ENCODE measurements at places on chromosomes 3 and 15. TPM values are rescaled to one million over a fixed set of nuclear protein-coding genes. Genes with fewer than 3 reads are reported as not detected.

GRCh38 chr15:50166216-50166615 lies 15.8 kb upstream of the SLC27A2 start:
- no peak for DNase-seq

GRCh38 chr3:23758253-23758838 lies 47.4 kb upstream of the UBE2E1 start:
- DNase-seq = no peak

DNA sequence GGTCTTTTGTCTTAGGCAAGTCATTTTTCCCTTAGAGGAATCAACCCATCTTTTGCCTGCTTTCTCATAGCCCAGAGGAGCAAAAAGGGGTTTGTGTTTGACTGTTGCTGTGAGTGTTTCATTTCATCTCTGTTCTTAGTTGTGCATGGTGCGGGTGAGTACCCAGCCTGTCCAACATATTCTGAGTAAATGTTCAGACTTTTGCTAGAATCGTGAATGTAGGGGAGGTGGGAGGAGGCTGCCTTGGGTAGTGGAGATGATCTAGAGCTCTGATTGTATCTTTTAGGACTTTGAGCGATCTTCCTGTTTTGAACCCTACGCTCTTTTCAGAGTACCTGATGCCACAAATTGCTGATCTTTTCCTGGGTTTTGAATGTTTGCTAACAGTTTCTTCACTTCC lies 123.1 kb downstream of the ZNF609 start:
- DNase-seq = no peak

GRCh38 chr15:72227192-72227586 lies 3.8 kb downstream of the PKM start:
- DNase-seq = no peak

GRCh38 chr3:142574665-142575064 lies 3.9 kb downstream of the ATR start:
- DNase-seq = no peak

DNA sequence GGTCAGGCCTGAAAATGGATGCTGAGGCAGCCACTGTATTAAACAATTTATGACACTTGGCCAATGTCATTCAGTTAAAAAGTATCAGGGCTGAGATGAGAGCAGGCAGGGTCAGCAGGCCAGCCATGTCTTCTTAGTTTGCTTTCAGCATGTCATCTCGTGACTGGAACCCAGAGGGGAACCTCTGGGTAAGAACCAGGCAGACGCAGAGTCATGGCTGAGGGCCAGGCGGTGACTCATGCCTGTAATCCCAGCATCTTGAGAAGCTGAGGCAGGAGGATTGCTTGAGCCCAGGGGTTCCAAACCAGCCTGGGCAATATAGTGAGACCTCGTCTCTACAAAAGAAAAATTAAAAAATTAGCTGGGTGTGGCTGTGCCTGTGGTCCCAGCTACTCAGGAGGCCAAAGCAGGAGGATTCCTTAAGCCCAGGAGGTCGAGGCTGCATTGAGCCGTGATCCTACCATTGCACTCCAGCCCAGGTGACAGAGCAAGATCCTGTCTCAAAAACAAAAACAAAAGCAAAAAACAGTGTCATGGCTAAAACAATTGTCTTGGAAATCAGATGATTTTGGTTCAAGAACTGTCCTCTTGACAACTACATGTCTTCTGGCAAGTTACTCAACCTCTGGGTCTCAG lies 11.7 kb downstream of the BCL2L10 start:
- DNase-seq = no peak

DNA sequence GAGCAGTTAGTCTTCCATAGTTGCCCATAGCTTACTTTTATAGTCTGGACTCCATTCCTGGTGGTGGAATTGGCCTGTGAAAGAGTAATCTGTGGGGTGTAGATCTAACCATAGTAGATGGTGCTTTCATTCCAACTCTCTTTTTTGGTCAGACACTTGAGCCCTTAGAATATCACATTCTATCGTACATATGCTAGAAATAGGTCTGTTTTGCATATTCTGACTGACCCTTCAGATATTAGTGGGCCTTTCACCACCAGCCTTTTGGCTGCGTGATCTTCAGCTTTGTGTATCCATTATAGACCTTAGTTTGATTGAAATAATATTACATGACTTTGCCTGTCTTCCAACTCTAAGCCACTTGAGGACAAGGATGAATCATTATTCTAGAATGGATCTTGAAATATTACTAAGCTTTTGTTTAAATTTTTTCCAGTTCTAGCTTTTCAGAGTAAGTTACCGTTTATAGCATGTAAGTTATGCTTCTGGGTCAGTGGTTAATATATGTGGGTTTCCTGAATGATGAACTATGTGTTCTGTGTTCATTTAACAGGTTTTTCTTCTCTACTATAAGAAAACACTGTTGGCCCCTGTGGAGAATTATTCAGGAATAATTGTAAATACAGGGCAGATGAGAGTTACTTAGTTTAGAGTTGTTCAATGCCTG lies 8.7 kb downstream of the RAB7A start:
- DNase-seq = no peak

DNA sequence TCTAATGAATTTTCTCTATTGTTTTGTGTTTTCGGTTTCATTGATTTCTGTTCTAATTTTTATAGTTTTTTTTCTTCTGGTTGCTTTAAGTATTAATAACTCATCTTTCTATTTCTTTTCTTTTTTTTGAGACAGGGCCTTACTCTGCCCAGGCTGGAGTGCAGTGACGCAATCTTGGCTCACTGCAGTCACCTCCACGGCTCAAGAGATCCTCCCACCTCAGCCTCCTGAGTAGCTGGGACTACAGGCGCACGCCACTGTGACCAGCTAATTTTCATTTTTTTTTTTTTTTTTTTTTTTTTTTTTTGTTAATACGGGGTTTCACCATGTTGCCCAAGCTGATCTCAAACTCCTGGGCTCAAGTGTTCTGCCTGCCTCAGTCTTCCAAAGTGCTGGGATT lies 14.5 kb downstream of the KBTBD8 start:
- DNase-seq = no peak

GRCh38 chr3:54670201-54671000 lies 257.5 kb downstream of the LRTM1 start:
- no peak for DNase-seq

GRCh38 chr3:177449360-177450006 lies 252.2 kb upstream of the TBL1XR1 start:
- DNase-seq = no peak

LACTB gene
- 18.3 TPM for polyA plus RNA-seq

TRIM42 gene
- not detected for polyA plus RNA-seq

SCN11A gene
- polyA plus RNA-seq = 0.85 TPM

HEG1 gene
- 29.3 TPM for polyA plus RNA-seq

Measured in right renal cortex interstitium (tissue), 3 donors.